ENCODE measurements at places on chromosomes 12 and 14.

- no peak for DNase-seq
Measured at GRCh38 chr14:105484069-105484996, 2.4 kb upstream of the CRIP1 start.

DNA sequence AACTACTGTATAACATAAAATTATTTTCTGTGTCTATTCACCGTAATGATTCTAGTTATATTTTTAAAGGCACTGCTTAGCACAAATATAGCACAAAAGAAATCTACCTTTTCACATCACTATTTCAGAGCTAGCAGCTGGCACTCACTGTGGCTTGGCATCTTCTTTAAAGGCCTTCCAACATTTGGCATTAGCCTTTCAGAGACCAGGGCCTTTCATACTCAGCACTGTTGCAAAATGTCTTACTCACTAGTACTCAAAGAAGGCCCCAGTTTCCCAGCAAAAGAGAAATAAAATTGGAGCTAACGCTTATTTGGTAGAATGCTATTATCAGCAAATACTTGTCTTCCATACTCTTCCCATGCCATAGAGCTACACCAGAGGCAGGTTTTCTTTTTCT is 238.4 kb downstream of the MED13L start:
- DNase-seq, result no peak

GRCh38 chr14:68994056-68994455 is 15.0 kb upstream of the ACTN1 start:
- no peak for DNase-seq

- no peak for DNase-seq
Measured at GRCh38 chr14:76564471-76565422, 188.8 kb downstream of the ESRRB start.

DNA sequence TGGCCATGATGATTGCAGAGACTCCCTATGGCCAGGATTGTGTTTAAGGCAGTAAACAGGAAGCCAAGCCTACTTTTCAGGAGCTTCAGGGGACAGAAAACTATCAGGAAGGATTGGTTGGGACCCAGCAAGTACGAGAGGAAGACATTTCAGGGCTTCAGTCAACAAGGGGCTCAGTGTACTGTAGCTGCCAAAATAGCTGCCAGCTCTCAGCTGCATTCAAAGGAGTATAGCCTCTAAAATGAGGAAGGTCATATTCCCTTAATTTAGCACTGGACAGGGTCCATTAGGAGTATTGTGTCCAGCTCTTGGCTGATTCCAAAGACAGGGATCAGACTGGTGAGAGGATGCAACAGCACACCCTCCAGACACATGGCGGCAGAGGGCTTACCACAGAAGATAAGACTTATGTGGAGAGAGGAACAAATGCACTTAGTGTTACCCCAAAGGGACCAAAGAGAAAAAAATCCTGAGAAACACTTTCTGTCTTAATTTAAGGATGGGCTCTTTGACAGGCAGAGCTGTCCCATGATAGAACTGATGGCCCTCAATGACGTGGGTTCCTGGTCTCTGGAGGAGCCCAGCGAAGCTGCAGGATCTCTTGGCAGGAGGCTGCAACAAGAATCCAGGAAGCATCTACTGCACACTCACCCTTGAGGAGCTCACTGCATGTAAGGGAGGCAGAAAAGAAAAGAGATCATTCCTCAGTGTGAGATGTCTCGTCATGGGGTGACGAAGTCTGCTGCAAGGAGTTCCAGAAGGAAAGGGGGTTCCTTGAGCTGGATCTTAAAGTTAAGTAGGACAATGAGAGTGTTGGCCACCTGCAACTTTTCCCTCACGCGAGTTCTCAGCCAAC is 14.8 kb downstream of the BDKRB1 start:
- DNase-seq, result no peak

- no peak for DNase-seq
Measured at GRCh38 chr14:84535484-84535883, 994.5 kb upstream of the FLRT2 start.

- peak; percentile 58 for DNase-seq
Measured at GRCh38 chr12:130847112-130847511, 8.1 kb upstream of the STX2 start.

DNA sequence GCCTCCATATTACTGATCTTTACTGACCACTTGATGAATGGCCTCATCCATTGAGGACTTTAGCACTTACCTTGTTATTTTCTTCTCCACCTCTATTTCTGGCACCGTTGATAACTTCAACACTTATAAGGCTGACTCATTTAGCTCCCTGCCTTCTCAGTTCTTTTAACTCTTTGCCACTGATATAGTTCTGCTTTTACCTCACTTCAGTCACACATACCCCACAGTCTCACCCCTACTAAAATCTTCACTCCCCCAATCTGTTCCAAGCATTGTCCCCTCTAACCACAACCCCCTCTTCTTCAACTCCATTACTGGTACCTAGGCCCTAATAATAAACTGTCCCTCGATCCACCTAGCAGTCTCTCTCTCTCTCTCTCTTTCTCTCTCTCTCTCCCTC is 141.0 kb downstream of the PAH start:
- DNase-seq, result no peak

DNA sequence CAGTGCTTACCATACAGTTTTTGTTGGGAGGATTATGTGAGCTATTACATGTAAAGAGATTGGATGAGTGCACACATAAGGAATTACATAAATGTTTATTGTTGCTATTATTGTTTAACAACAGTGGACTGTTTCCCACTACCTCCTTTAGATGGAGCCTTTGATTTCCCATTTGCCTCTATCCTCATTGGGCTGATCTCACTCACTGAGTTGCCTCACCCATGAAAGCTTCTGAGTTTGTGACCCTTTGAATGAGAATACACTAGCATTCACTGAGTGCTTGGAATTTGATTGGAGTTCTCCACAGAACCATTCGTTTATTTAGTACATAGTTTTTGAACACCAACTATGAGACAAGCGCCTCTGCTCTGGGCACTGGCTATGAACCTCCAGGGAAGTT is 121.0 kb downstream of the HELB start:
- no peak for DNase-seq

GRCh38 chr12:94638521-94638920 is 11.8 kb downstream of the TMCC3 start:
- no peak for DNase-seq

GRCh38 chr12:31768046-31768445 is 39.2 kb upstream of the AMN1 start:
- DNase-seq, result no peak

DNA sequence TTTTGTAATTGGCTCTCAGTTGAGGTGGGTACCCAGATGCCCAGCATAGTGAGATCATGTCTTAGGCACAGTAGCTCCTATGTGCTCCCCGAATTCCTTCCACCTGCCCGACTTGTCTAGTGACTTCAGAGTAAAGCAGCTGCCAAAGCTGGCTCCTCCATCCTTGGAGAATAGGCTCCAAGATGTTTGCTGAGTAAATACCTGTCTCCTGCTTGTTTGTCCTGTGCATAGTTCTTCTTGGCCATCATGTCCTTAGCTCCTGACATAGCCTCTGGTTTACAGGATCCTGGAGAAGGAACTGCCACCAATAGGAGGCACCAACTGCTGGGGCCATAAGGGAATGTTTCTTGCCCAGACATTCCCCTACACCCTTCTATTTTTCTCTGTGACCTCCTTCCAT is 52.6 kb upstream of the CISTR start:
- DNase-seq, result no peak

DNA sequence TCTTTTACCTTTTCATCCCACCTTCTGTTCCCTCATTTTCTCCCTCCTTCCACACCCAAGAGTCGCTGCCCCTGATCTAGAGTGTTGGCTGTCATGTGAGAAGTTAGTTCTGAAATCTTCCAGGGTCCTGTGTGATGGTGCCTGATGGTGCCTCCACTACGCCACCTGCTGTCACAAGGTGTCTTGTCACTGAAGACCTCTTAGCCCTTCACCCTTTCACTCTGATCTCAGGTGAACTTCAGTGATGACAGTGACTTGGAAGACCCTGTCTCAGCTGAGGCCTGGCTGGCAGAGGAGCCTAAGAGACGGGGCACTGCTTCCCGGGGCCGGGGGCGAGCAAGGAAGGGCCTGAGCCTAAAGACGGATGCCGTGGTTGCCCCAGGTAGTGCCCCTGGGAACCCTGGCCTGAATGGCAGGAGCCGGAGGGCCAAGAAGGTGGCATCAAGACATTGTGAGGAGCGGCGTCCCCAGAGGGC is 7.6 kb upstream of the PFDN5 start:
- DNase-seq, result peak; percentile 52

GRCh38 chr12:25376985-25377384 is 126.3 kb upstream of the KRAS start:
- no peak for DNase-seq

DNA sequence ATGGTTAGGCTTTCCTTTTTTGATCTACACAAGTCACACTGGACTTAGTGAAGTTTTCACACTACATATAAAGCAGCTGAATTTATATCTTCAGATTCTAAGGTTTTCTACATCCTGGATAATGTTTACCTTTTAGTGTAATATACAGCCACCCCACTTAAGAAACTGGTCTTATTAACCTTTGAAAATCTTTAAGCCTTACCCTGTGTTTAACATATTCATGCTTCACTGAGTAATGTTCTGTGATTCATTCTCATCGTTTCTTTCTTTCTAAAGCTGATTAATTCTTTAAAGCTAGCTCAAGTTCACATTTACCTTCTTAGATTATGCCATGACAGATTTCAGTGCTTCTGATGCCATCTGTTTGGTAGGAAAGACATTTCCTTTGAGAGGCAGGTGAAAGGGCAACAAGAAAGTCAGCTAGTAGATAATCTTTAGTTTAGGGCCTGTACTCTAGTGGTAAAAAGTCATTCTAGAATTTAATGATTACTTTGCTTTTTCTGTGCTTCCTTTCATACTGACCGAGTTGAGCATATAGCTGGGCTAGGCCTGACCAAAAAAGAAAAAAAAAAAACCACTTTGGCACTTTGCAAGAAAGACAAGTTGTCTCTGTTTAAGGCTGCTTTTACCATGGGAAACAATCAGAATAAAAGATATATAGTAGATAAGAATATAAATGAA is 690.9 kb upstream of the FBXO33 start:
- no peak for DNase-seq

- DNase-seq, result no peak
Measured at GRCh38 chr12:123102366-123102765, 48.5 kb downstream of the PITPNM2 start.

GRCh38 chr12:131363393-131363792 is 347.5 kb upstream of the SFSWAP start:
- DNase-seq, result no peak

- no peak for DNase-seq
Measured at GRCh38 chr14:97420211-97420610, 623.0 kb downstream of the VRK1 start.

- DNase-seq, result no peak
Measured at GRCh38 chr12:109346920-109347319, 780 bp upstream of the MYO1H start.

- peak; percentile 26 for DNase-seq
Measured at GRCh38 chr12:47590771-47591360, 115.0 kb downstream of the RPAP3 start.

- DNase-seq, result no peak
Measured at GRCh38 chr14:33232031-33232430, 293.4 kb downstream of the NPAS3 start.

DNA sequence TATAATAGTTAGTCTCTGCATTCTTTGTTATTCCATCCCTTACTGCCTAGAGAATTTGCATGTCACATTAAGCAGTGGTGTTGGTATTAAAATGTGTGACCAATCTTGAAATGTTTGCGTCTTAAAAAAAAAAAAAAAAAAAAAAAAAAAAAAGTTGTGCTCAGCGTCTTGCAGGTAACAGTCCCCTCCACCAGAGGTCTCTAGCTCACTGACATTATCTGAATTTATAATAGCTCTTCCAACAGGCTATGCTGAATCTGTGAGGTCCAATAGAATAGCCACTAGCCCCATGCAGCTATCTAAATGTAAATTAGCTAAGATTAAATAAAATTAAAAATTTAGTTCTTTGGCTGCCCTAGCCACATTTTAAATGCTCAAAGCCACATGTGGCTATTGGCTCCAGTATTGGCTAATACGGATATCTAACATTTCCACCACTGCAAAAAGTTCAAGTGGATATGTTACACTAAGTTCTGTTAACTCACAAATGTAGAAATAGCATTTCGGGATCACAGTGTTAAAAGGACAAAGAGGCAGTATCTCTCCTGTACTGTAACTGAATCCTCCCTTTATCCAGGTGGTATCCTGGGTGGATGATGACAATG is 28.7 kb downstream of the NKX2-8 start:
- DNase-seq, result peak; percentile 39

GRCh38 chr14:24098229-24098926 is 4.3 kb downstream of the PCK2 start:
- DNase-seq, result no peak

DNA sequence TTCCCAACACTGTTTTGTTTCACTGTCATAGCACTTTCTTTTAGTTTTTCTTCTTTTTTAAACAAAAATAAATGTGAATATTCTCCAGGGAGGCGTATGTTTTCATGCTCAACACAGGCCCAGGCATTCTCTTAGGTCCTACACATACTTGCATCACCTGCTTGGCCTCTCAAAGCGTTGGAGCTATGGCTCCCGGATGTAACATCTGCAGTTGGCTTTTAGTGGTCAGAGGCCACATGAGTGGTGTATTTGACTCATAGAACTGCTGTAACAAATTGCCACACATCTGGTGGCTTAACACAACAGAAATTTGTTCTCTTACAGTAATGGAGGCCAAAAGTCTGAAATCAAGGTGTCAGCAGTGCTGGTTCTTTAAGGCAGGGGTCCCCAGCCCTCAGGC is 44.6 kb upstream of the VRK1 start:
- DNase-seq, result no peak

DNA sequence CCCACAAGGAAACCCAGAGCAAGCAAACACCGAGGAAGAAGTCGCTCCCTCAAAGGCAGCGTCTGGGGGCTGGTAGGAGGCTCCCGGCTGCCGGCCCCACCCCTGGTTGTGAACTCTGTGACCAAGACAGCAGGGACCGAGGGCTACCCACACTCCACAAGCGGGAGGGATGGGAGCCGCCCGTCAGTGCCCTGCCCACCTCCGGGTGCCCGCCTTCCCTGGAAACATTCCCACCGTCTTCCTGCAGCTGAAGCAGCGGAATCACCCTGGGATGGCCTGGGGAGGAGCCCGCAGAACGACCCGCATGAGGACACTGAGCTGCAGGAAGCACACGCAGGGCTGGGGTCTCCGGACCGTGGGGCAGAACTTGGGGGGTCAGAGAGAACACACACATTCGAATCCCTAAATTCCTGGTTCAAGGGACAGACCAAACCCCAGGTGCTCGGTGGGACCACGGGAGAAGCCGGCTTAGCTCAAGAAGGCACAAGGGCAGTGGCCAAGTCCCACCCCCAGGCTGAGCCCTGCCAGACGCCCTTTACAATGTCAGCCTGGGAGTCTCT is 33.5 kb upstream of the C14orf180 start:
- DNase-seq, result no peak

Data from fibroblast of upper back skin (primary cell).